ENCODE measurements at places on chromosomes 6 and 20.
A peak's percentile ranks its signal among the peaks of the same experiment; 100 is the strongest.

- DNase-seq = no peak
These were observed 111.7 kb downstream of the CD24 start for GRCh38 chr6:106862858-106863257.

GRCh38 chr6:50698546-50698945 is 14.8 kb upstream of the TFAP2D start:
- no peak for DNase-seq

GRCh38 chr6:163935158-163935762 is 520.7 kb downstream of the QKI start:
- no peak for DNase-seq

- DNase-seq = no peak
These were observed 62.9 kb downstream of the ARHGAP18 start for GRCh38 chr6:129647044-129647443.

DNA sequence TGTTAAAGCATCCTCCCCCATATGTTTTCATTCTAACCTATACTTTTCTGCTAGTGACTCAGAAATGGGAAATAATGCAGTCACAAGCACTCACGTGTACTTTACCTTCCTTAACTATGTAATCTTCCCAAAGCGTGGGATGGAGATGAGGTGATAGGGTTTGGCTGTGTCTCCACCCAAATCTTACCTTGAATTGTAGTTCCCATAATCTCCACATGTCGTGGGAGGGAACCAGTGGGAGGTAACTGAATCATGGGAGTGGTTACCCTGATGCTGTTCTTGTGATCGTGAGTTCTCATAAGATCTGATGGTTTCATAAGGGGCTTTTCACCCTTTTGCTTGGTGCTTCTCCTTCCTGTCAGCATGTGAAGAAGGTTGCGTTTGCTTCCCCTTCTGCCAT is 35.4 kb downstream of the AGPAT4 start:
- no peak for DNase-seq

DNA sequence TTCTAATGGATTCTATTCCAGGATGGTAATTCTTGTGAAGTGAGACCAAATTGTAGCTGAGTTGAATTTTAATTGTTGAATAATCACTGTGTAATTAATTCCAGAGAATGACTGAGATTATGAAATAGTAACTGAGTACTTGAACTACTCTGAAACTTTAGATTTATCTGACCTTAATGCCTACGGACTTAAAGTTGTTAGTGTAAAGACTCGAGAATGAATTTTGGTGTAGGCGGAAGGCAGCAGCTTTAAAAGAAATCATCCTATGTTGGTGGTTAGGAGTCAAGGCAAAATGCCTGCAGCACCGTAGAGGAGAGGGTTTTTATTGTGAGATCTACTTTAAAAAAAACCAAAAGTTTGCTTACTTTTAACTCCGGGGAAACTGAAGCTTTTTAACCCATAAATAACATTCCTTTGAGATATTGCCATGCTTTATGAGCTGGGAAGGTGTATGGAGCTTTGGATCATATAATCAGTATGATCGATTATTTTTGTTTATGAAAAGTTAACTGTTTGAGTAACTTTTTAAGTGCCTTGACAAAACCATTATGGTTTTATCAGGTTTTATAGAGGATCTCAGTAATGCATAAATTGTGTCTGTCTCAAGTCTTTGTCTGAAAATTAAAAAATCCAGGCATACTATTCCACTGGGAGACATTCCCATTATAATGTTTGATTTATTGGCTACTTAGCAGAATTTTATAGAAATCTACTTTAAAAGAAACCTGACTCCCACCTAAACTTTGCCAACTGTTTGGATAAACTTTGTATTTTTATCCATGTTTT is 46.1 kb downstream of the MYO6 start:
- no peak for DNase-seq

- DNase-seq = no peak
These were observed 31.4 kb upstream of the CEP162 start for GRCh38 chr6:84258866-84259265.

DNA sequence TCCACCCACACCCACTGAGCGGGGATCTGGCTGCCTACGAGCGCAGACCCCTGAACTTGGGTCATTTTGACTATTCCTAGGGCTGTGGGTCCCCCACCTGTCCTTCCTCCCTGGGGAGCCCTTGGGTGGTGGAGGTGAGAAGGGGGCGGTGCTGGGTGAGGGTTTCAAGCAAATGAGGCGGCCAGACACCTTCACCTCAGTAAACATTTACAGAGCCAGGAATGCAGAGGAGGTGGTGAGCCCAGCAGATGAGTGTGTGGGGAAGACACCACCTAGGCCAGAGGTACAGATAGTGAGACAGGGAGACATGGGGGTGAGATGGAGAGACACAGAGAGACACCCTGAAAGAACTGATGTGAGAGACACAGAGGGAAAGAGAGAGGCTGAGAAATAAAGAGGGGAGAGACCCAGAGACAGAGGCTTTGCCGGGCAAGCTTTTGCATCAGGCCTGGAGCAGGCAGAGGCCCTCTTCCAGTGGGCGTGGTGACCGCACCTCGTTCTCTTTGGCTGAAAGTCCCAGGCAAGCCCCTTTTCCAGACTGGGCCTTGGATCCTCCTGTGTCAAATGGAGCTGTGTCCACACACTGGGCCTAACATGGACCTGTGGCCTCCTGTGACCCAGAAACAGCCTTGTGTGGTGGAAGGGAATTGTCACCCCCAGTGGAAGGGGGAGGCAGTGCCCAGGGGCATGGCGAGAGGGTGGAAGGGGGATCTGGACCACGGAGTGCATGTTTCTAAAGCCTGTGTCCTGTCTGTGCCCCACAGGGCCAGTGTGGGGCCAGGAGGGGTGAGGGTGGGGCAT is 29.7 kb downstream of the CEBPB start:
- no peak for DNase-seq

- no peak for DNase-seq
These were observed 459.8 kb upstream of the CITED2 start for GRCh38 chr6:139834232-139834631.

DNA sequence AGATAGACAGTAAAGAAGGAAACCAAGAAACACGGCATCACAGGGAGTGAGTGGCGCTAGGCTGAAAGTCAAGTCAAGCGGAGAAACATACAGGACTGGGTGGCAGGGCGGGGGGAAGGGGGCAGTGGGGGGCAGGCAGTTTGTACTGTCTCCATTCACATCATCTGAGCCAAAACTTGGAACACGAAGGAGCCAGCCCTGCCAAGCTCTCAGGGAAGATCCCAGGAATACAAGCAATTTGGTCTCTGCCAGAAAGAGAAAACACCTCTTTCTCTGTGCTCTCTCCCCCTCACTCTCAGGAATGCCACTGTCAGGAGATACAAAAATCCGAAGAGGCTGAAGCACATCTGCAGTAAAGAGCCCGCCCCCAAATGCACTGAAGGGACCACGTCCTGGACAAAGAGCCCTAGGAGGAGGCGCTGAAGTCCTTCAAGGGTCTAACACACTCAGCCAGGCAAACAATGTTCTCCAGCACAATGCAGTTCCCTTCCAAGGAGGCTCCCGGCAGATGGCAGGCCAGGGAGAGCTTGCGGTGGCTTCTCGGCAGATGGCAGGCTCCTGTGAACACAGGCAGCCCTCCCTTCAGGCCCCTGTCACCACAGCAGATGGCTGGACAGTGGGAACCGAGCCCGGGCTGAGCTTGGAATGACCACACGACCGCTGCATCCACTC is 90.0 kb downstream of the ATP9A start:
- DNase-seq = peak; percentile 86

GRCh38 chr20:56463428-56463827 is 5.0 kb upstream of the RTF2 start:
- no peak for DNase-seq

DNA sequence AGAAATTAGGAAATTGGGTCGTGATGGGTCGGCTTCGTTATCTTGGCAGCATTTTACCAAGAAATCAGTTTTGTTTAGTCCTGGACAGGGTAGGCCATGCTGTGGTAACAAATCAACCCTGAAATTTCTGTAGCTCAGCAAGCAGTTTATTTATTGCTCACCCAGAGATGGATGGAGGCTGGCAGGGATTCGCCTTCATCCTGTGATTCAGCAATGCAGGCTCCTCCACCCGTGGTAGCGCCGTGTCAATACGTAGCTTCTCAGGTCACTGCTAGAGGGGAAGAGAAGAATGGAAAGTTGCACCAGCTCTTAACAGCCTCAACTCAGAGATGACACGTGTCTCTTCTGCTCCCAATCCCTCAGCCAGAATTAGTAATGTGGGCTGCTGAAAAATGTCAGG is 157.0 kb upstream of the SGK1 start:
- DNase-seq = no peak

- DNase-seq = no peak
These were observed 14.9 kb downstream of the ADTRP start for GRCh38 chr6:11763460-11764249.

GRCh38 chr6:135675862-135676261 is 175.6 kb upstream of the PDE7B start:
- no peak for DNase-seq

DNA sequence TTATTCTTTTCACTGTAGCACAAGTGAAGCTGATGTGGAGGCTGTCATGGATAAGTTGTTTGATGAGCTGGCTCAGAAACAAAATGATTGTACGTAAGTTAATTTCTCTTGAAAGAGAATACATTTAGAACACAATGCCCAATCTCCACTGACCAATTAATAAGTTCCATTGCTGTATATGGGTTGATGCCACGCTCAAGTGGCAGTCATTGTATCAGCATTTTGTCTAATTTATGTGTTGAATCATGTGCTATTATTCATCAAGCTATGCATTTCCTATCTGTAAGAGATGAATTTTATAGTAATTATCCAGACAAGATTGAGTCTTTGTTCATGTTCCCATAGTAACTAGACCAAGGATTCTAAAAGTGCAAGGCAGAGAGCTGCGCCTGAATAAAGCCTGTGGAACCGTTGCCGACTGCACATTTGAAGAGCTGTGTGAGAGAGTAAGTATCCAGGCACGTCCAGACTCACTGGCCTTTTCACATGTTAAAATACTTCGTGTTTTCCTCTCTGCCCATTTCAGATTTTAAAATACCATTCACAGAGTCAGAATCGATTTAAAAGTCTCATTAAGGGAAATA is 83.8 kb upstream of the FOXO3 start:
- peak; percentile 7 for DNase-seq

DNA sequence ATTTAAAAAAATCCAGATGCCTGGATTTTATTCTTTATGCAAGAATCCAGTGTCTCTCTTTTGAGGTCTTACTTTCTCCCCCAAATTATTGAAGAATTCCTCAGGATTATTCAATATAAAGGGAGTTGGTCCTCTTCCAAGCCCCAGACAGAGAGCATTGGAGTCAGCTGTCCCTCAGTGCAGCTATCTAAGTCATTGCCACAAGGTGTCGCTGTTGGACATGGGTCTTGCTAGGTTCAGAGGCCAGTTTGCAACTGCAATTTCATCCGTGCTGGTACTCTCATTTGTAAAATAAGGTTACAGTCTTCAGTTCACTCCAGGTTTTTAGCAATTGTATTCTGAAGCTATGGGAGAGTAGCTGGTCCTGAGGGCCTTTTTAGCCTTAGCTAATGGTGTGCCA is 27.8 kb downstream of the CCN2 start:
- no peak for DNase-seq

- no peak for DNase-seq
These were observed 138.5 kb downstream of the DHX35 start for GRCh38 chr20:39100691-39101090.

DNA sequence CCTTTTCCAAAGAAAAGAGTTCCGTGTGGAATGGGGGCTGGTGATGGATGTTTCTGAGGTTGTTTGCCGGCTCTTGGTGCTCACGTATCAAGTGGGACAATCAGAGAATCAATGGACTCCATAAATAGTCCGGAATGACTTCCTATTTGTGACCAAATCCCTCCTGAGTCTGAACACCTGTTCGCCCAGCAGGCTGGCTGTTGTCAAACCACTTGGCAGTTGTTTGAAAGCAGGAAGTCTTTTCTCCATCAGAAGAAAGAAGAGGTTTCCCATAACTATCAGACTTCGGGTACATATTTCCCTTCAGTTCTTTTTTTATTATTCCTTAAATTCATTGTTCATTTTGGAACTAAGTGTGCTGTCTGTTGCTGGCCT is 154.7 kb upstream of the RIN2 start:
- DNase-seq = no peak

- DNase-seq = no peak
These were observed 58.6 kb upstream of the DACT2 start for GRCh38 chr6:168377856-168378832.

DNA sequence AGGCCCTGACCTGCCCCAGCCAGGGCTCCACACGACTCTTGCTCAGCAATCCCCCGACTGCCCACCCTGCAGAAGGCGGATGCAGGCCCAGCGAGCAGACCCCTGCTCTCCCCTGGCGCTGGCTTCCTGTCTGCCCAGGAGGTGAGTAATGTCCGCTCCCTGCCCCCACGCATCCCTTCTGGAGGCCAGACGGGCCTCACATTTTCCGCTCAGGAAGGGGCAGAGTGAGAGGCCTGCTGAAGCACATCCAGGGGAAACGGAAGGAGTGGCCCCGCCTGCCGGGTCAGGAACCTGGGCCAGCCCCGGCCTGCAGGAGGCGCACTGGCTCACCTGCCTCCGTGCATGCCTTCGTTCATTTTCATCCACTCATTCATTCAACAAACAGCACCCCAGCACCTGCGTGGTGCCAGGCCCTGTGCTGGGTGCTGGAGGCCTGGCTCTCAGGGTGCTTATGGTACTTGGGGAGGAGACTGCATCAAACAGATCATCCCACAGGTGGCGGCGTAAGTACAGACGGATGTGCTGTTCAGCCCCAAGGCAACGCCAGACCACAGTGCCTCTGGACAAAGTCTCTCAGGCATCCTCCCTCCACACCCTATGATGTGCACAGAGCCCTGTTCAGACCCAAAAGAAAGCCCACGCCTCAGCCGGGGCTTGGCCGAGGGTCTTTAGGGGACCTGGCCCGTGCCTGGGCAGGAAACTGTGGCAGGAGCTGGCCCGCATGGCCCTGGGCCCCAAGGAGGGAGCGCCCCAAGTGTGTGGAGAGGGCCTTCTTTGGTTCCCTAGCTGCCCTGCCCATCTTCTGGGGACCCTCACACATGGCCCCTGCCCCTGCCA is 112.1 kb downstream of the ASXL1 start:
- DNase-seq = no peak

DNA sequence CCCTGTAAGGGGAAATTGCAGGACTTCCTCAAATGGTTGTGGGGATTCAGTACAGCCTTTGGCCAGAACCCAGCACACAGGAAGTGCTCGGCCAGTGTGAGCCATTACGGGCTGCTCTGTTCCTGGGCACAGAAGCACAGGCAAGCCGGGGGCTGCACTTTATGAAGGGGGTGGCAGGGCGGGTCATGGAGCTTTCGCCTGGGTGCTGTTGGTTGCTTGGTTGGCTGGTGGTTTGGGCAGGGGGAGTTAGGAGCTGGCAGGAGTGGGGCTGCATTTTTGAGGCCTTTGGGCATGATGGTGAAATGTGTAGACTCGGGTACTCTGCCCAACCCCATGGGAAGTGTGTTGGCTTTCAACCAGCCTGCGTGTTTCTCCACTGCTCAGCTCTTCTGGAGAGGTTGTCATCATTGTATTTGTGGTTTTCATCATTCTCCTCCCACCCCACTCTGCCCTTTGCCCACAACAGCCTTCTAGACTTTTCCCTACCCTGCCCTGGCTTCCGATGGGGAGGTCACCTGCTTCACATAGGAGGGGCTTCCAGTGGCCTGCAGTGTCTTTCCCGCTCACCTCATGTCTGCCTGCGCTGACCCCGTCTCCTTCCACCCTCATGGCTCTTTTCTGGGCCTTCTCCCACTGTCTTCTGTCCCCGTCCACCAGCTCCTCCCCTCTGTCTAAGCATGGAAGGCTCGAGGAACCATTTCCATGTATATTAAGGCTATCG is 16.1 kb upstream of the RBM38 start:
- no peak for DNase-seq

GRCh38 chr6:27238010-27238983 is 9.2 kb upstream of the PRSS16 start:
- DNase-seq = no peak

- no peak for DNase-seq
These were observed at the start of gene TREM1 for GRCh38 chr6:41286544-41287346. TSS of gene TREM1 (minus strand) at chr6:41286682. CDS start at chr6:41286655, 27 bp downstream.

GRCh38 chr20:36277546-36277945 is 28.6 kb upstream of the DLGAP4 start:
- DNase-seq = no peak
